ENCODE measurements at places on chromosomes 11 and 22.

- DNase-seq: peak; percentile 70
Measured at GRCh38 chr22:29457730-29458129, 19.3 kb downstream of the RFPL1 start.

DNA sequence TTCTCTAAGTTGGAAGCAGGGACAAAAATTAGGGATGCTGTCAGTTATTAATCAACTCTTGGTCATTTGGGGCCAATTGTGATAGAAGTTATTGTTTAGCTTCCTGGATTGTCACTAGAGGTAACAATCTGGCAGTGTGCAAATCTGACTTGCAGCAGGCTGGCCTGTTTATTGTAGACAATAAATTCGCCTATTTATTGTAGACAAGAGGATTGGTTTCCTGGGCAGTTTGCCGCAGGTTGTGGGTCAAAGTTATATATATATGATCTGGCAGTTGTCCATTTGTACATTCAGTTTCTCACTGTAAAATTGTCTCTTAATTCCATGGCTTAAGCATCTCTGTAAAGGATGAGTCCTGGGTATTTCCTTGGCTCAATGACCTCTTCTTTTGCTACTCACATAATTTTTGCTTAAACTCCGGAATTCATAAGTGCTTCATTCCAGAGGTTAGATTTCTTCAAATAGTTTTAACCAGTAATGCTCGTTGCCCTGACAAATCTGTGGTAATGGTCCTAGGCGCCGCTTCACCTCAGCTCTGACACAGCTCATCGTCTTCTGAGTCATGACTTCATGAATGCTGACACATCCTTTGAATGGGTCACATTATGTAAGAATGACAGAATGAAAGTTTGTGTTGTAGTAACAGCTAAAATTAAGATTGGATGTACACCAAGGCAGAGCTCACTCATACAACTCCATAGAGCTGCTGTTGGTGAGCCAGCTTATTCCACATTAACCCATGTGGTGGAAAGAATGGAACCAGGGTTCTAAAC, 7.8 kb upstream of the MMP3 start:
- DNase-seq: peak; percentile 93

- no peak for DNase-seq
Measured at GRCh38 chr22:48944751-48945620, 882.7 kb downstream of the BRD1 start.

GRCh38 chr11:134349109-134349801, 17.5 kb downstream of the GLB1L2 start:
- DNase-seq: no peak

GRCh38 chr11:134138376-134138775, 69.5 kb downstream of the JAM3 start:
- DNase-seq: no peak

GRCh38 chr11:118353084-118353710, 6.2 kb upstream of the UBE4A start:
- DNase-seq: peak; percentile 22

All from AG08395 (cell line).